ENCODE measurements at places on chromosomes 4 and X.

- no peak for DNase-seq
These were observed 218.9 kb downstream of the PABPC4L start for GRCh38 chr4:133982533-133983224.

DNA sequence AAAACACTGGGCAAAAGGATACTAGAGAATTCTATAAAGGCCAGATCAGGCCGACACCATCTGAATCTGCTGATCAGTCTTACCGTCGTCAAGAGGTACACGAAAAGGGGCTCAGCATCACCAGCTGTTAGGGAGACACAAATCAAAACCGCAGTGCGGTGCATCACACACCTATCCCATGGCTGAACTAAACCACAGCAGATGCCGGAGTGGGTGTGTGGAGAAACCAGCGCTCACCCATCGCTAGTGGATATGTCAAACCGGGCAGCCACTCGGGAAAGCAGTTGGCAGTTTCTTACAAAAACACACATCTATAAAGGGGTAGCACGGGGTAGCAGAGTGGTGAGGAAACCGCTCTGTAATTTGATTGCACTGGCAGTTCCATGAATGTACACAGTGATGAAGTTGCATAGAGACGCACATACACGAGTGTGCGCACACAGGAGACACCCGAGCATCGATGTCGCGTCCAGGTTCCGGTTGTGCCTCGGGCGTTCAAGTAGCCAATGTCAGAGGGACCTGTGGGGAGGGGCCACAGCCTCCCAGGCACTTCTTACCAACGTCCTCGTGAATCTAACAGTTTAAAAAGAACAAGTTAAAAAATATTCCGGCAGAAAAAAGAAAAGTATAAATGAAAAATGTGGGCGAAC lies 23.1 kb upstream of the CCNQ start:
- DNase-seq = no peak

GRCh38 chrX:66045894-66046293 lies 6.0 kb upstream of the VSIG4 start:
- DNase-seq = no peak

- peak; percentile 34 for DNase-seq
These were observed 6.7 kb upstream of the ERCC6L start for GRCh38 chrX:72245461-72246089.

DNA sequence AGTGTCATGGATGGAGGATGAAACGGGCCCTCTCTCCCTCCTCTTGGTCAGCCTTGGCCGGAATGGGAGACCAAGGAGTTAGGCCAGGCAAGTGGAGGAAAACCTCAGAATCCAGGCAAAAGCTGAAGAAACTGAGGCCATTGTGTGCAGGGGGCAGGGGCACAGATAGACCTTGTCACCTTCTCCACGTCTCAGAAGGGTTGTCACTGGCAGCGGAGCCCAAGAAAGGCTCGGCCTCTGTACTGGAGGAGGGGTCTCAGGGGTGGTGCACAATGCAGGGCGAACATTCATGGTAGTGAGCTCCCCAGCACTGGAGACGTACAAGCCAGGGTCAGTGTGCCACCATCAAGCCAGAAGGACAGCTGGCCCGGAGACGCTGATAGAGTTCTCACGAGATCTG lies 139.5 kb downstream of the CPZ start:
- DNase-seq = no peak

- DNase-seq = peak; percentile 69
These were observed 43.6 kb downstream of the RBM47 start for GRCh38 chr4:40586034-40586433.

DNA sequence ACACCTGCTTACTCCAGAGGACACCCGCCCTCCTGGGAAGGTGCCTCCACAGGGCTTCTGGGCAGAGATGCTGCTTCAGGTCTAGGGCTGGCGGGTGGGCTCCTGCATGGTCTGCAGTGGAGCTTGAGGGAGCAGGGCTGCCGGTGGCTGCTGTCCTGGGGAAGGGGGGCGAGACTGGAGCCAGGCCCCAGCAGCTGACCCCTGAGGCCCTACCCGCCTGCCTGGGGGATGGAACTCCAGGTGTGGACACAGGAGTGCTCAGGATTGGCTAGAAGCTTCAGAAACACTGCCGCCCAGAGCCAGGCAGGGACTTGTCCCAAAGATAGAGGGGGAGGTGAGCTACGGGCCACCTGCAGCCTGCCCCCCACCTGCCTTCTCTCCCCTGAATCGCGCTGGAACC lies 33.0 kb upstream of the ADRA2C start:
- DNase-seq = no peak

DNA sequence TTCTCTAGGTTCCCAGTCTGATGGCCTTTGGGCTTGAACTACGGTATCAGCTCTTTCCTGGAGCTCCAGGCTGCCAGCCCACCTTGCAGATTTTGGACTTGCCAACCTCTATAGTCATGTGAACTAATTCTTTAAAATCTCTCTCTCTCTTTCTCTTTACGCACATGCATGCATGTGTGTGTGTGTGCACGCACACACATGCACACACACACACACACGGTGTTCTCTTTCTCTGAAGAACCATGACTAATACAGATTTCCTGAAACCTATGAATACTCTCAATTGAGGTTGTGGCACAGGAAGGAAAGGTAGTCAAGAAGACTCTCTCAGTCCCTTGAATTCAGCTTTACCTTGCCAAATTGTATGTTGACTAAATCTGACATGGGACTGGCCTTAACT lies 6.2 kb upstream of the ZCCHC13 start:
- DNase-seq = no peak

GRCh38 chr4:141127884-141128283 lies 5.4 kb downstream of the RNF150 start:
- no peak for DNase-seq

- DNase-seq = no peak
These were observed 41.0 kb upstream of the PDLIM5 start for GRCh38 chr4:94410678-94411206.

DNA sequence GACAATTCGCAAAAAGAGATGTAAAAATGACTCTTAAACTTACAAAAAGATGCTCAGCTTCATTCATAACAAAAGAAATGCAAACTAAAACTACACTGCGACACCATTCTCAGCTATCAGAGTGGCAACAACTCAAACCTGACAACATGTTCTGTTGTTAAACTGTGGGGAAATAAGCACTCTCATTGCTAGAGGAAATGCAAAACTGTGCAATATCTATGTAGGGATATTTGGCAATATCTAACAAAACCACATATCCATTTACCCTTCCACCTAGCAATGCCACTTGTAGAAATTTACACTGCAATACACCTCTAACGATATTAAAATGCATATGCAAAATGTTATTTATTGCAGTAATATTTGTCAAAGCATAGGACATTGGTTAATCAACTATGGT lies 78.3 kb upstream of the EGFL6 start:
- peak; percentile 52 for DNase-seq

- DNase-seq = no peak
These were observed 92.8 kb downstream of the NFKB1 start for GRCh38 chr4:102594000-102594399.

GRCh38 chr4:139866276-139866962 lies 200.8 kb downstream of the MGST2 start:
- no peak for DNase-seq

- DNase-seq = no peak
These were observed 113.4 kb upstream of the LIMCH1 start for GRCh38 chr4:41424522-41424921.

- no peak for DNase-seq
These were observed 102.3 kb upstream of the GRIA3 start for GRCh38 chrX:123081776-123082175.

DNA sequence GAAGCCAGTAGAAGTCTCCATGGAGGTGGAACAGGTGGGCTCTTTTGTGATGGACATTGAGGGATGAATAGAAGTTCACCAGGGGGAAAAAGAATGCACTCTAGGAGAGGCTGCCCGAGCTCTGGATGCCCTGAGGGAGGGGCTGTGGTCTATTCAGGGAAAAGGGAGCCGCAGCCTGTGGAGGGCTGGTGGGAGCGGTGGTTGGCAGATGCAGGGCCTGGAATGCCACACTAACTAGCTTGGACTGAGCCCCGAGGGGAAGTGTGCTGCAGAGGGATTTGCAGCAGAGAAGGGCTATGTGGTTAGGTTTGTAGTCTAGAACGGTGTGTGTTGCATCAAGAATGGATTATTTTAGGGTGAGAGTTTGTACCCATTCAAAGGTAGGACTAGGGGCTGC lies 29.5 kb upstream of the PSAPL1 start:
- no peak for DNase-seq

DNA sequence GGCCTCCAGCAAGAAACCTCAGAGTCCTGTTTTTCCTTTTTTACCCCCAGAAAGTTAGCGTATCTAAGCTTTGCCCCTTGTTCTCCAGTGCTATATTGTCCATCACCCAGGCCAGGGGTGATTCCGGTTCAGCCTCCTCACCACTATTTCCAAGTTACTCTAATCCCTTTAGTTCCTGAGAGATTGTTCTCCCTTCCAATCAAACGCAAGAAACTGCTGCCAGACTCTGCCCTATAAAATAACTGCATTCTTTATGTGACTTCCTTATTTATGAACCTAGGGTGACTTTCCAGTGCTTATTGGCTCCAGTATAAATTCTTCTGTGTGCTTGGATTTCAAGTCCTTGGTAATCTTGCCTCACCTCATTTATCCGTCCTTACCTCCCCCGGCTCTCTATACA lies 65.7 kb downstream of the CLCN5 start:
- no peak for DNase-seq

DNA sequence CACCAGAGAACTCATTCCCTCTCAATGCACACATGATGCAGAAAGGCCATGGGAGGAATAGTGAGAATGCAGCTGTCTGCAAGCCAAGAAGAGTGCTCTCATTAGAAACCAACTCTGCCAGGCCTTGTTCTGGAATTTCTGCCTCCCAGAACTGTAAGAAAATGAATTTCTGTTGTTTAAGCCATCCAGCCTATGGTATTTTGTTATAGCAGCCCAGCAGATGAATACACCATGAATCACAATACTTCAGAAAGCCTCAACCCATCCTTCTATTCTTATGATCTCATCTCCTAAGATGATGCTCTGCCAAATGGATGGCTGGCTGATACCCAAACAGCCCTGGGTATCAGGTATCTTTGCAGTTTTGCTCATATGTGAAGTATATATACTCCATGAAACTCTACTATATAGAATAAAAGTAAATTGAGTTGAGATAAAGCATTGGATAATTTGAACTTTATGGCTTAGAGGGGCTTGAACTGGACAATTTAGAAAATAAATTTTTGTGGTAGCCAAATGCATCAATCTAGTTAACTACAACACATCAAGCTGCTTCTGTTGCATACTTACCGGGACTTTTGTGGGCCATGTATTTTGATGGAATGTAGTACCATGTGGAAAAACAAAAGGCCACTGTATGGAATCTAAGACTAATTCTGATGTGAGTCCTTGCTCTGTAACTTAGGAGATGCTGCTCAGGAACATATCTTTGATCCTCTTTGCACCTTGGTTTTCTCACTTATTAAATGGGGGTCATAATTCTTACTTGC lies 245.9 kb downstream of the HS3ST1 start:
- no peak for DNase-seq

DNA sequence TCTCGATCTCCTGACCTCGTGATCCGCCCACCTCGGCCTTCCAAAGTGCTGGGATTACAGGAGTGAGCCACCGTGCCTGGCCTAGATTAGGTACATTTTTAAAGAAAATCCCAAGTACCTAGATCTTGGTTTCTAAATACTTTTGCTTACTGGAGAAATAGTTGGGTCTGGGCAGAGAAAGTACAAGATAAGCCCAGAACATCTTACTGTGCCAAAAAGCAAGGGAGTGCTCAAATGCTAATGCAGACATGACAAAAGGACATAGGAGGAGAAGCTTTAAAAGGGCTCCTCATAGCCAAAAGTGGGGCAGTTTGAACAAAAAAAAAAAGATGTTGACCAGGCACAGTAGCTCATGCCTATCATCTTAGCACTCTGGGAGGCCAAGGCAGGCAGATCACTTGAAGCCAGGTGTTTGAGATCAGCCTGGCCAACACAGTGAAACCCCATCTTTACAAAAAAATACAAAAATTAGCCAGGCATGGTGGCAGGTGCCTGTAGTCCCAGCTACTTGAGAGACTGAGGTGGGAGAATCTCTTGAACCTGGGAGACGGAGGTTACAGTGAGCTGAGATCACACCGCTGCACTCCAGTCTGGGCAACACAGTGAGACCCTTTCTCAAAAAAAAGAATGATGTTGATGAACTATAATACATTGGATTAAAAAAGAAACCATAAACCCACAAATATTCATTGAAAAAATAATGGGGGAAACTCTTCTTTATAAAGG lies 107.5 kb downstream of the APBB2 start:
- no peak for DNase-seq

DNA sequence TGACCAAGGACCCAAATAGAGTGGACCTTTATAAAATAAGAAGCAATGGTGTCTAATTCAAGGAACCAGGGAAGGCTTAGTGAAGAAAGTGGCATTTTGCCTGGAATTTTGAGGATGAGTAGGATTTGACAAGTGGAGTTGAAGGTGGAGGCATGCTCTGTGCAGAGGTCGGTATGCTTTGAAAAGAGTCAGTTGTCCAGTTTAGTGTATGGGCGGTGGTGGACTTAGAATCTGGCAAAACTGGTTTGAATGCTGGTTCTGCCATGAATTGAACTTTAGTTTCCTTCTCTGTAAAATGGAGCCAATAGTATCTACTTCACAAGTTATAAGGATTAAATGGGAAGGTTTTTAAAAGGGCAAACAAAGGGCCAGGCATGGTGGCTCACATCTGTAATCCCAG lies 29.7 kb downstream of the SEPTIN11 start:
- DNase-seq = no peak

DNA sequence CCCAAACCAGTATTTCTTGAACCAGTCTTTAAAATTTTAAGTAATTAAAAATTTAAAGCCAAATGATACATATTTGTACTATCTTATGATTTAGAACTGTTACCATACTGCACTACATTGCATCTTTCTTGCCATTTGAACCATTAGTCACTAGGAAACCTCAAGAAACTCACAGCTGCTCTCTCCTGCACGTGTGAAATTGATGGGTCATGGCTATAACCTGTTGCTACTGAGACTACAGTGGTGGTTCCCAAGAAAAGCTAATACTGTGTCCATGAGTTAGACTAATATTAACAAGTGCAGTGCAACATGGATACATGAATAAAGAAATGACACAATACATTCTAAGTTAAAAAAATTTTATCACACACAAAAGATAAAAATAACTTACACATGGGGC lies 88.4 kb downstream of the PDE5A start:
- no peak for DNase-seq

GRCh38 chrX:136453114-136453513 lies 34.6 kb upstream of the BRS3 start:
- no peak for DNase-seq
